Cardiac septum (tissue), 1 donor: ENCODE measurements at places on chromosomes 2 and 18.

- no peak for DNase-seq
These were observed 82.9 kb upstream of the RAB12 start for GRCh38 chr18:8526332-8526731.

DNA sequence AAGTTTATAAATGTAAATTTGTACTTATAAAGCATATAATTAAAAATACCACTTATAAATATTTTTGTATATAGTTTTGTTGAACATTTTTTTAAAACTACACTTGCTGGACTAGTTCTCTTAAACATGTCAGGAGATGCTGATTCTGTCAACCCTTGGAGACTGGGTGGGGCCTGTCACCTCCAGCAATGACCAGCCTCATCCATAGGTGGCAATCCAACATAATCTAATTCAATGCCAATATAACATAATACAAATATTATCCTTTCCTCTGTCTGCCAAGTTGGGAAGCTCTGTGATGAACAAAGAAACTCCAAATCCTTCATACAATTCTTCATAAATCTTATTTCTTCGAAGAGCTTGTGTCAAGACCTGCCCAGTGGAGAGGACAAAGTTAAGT, 140.4 kb downstream of the RBMS1 start:
- DNase-seq, result no peak

GRCh38 chr2:233107831-233108300, 47.7 kb downstream of the INPP5D start:
- DNase-seq, result no peak

DNA sequence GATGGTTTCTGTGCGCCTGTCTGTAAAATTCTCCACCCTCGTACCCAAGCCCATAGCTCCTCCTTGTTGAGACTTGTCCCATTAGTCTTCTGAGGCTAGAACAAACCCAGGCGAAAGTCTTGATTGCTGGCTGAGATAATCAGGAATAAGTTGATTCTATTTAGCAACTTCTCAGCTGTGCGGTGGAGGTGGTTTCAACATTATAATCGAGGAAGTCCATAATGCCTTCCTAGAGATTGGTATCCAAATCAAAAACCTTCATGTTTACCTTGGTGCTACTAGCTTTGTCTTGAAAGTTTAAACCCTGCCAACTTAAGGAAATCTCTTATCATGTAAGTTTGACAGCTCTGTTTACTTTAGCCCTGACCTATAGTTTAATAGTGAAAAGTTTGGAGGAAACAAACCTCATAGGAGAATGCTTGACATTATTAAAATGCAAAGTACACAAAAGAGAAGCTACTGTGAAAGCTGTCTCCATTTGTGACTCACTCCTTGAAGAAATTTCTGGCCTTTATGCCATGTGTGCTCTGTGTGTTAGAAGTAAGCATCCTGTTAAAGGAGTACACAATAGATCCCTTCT, 36.6 kb upstream of the DSC1 start:
- DNase-seq, result no peak

DNA sequence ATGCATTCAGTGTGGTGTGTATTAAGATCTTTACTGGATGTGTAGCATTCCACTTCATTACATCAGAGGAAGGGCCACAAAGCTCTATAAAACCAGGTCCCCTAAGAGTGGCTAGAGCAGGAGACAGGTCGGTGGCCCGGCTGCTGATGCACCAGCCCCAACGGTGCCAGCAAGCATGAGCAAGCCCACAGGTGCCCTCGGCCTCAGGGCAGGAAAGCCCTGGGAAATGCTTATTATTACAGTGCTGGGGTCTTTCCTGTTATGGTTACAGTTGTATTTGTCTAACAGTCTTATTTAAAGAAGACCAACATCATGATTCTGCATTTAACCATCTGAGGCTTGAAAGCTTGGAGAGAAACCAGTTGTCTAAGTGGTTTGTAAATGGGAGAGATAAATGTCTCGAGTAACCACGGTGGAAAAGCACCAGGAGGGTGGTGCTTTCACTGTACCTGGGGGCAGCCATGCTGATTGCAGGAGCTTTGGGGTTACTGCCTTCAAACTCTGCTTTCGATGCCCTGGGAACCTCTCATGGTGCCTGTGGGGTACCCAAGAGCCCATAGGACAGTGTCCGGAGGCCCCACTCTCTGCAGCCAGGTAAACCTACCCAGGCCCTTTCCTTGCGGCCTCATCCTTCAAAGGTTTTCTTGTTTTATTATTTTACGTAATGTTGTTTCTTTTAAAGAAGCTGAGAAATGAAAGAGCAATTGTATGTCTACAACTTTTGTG, 133.1 kb downstream of the SH3RF3 start:
- no peak for DNase-seq

DNA sequence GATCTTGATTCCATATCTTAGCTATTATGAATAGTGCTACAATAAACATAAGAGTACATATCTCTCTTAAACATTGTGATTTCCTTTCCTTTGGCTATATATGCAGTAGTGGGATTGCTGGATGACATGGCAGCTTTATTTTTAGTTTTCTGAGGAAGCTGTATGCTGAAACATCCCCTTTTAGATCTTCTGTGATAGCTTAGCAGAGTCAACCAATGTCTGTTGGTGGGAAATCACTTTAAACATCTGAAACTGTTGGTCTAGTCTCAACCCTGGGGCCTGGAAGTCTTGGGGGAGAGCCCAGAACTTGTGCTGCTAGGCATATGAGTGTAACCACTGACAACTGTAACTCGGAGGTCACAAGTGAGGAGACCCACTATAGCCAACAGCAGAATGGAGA, 378.6 kb upstream of the SLC14A2 start:
- DNase-seq, result no peak

DNA sequence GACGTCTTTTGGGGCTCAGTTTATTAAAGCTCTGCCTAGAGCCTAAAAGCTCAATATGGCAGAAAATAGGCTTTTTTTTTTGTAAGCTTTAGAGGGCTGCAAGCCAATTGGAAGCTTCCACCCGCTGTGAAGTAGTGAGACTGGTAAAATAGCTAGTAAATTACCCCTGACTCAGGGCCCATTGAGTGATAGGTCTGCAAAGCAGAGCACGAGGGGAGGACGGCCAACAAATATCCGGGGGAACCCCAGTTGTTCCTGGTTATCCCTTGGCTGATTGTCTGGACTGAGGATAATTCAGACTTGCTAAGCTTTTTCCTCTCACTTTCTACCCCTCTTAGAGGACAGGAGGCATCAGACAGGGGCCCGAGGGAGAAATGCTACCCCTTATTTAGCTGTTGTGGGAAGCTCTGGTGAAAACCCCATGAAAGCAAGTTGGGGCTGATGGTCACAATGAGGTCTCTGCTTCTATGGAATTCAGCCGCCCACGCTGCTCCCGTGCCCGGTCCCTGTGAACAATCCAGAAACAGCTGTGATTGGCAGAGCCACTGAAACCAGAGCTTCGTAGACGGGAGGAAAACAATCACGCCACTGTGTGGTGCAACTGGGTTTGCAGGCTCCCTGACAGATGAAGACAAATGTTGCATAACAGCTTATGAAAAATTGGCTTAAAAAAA, 141.9 kb upstream of the LGALSL start:
- DNase-seq, result peak; percentile 85

DNA sequence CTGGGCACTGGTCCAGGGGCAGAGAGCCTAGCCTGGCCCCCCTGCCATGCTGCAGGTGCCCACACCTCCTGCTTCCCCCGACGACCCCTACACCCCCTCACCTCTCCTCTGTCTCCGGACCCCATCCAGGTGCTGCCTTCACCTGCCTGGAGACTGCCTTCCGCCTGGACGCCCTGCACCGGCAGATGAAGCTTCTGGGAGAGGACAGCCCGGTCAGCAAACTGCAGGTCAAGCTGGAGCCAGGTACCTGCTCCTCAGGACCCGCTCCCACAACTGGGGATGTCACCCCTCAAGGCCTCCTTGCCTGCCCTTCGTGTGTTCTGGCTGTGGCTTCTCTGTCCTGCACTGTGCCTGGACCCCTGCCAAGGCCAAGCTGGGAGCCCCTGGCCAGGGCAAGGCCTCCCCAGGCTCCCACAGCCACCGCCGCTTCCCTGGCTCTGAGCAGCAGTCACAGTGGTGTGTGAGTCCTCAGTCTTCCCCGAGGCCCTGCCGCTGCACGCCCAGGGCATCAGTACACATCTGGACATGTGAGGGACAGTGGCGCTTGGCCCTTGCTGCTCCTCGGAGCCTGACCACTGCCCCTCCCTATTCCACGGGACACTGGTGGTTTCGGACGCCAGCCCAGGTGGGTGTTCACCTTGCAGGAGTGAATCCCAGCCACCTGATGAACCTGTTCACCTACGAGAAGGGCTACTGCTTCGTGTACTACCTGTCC, 6.3 kb downstream of the RNPEPL1 start:
- DNase-seq, result no peak

GRCh38 chr18:34023471-34023870, 201.2 kb downstream of the NOL4 start:
- DNase-seq, result no peak

- no peak for DNase-seq
These were observed 64.7 kb downstream of the STK39 start for GRCh38 chr2:168182550-168183249.

GRCh38 chr2:231917280-231918066, 8.7 kb downstream of the NPPC start:
- peak; percentile 53 for DNase-seq

DNA sequence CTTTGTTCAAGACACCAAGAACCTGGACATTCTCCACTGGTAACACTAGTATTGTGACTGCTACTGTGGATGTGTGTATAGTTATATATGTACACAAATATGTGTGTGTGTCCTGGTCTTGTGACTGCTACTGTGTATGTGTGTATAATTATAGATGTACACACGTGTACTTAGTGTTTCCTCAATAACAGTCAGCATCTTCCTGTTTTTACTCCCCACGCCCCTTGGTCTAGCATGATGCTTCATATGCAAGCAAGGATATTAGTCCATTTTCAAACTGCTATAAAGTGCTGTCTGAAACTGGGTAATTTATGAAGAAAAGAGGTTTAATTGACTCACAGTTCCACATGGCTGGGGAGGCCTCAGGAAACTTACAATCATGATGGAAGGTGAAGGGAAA, 802.7 kb downstream of the RNF144A start:
- DNase-seq, result no peak

- DNase-seq, result no peak
These were observed 85.9 kb upstream of the CCBE1 start for GRCh38 chr18:59783138-59783537.

DNA sequence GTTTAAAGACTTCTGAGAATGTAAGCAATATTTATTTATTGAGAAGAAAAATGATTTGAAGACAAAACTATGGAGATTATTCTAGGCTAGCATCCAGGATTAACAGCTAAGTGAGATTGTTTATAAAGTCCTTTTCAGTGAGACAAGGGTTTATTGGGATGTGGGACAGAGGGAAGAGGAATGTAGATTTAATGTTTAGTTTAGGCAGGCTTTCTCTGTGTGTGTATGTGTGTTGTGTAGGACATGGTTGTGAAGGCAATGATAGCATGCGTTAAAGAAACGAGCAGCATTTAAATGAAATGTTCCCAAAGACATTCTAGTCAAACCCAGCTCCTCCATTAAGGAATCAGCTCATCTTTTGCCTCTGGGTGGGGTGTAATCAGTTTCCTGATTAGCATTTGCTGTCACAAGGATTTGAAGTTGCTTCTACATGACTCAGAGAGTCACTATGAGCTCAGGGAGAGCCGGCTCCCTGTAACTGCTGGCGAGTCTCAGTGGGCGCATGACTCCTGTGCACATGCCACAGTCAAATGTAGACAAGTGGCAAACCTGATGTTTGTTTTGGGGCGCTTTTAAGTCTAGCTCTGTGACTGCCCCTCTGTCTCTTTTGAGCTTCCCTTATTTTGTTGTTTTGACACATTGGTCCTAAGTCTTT, 442.2 kb upstream of the CELF4 start:
- DNase-seq, result no peak

- DNase-seq, result no peak
These were observed 571.3 kb upstream of the LRRTM4 start for GRCh38 chr2:78093436-78093835.

DNA sequence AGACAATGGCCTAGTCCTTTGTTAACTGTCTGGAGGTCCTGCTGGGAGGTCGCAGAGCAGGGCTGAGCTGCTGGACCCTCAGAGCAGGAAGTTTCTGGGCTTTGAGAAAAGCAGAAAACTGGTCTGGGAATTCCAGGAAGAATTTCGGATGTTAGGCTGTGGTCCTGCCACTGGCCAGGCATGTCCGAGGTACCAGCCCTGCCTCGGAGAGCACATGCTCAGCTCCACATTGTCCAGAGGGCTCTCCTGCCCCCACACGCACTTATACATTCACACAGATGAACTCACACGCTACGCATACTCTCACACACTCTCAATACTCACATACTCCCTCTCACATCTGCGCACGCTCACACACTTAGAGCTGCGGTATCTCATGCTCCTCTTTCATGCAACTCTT, 146.1 kb downstream of the NCK2 start:
- no peak for DNase-seq

- DNase-seq, result no peak
These were observed 2.8 kb upstream of the ECEL1 start for GRCh38 chr2:232490221-232491138.
